ENCODE measurements at places on chromosomes 3 and 15.
A peak's percentile ranks its signal among the peaks of the same experiment; 100 is the strongest.

DNA sequence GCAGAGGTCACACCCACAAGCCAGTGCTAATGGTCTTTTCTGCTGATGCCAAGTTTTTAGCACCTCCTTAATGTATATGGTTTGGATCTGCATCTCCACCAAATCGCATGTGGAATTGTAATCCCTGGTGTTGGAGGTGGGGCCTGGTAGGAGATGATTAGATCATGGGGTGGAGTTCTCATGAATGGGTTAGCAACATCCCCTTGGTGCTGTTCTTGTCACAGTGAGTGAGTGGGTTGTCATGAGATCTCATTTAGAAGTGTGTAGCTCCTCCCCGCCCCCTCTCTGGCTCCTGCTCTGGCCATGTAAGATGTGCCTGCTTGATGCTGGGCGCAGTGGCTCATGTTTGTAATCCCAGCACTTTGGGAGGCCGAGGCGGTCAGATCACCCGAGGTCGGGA lies 37.3 kb upstream of the KLHL6 start:
- DNase-seq: no peak

DNA sequence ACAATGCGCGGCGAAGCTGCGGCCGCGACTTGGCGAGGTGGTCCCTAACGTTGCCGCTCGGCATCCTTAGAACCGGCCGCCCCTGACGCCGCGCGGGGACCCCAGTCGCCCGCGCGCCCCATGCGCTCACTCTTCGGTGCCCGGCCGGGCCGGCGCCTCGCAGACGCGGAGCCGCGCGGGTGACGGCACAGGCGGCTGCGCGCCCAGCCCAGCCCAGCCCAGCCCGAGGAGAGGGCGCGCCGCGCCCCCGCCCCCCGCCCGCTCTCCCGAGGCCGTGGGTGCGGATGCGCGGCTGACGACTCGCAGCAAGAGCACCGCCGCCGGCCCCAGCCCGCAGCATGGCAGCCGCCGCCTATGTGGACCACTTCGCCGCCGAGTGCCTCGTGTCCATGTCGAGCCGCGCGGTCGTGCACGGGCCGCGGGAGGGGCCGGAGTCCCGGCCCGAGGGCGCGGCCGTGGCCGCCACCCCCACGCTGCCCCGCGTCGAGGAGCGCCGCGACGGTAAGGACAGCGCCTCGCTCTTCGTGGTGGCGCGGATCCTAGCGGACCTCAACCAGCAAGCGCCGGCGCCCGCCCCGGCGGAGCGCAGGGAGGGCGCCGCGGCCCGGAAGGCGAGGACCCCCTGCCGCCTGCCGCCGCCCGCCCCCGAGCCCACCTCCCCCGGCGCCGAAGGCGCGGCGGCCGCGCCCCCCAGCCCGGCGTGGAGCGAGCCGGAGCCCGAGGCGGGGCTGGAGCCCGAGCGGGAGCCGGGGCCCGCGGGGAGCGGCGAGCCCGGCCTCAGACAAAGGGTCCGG lies 437 bp downstream of the KLF13 start:
- DNase-seq: no peak

DNA sequence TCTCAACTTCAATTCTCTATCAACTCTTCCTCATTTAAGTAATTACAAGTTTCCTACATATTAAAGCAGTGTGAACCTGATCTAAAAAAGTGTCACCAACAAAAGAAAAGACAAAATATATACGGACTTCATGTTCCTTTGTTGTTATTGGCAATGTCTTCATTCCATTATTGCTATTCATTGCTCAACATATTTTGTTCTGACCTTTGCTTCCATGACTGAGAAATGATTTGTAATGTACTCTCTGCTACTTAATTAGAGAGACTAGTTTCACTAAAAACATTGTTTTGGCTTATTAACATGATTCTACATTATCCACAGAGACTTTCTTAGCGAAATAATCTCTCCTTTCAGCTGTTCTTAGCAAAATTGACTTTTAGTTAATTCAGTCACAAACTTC lies 657.2 kb upstream of the ROBO1 start:
- DNase-seq: no peak

GRCh38 chr3:128263946-128264345 lies 110.7 kb downstream of the EEFSEC start:
- DNase-seq: no peak

GRCh38 chr3:179247289-179248015 lies 3.5 kb downstream of the KCNMB3 start:
- DNase-seq: no peak

DNA sequence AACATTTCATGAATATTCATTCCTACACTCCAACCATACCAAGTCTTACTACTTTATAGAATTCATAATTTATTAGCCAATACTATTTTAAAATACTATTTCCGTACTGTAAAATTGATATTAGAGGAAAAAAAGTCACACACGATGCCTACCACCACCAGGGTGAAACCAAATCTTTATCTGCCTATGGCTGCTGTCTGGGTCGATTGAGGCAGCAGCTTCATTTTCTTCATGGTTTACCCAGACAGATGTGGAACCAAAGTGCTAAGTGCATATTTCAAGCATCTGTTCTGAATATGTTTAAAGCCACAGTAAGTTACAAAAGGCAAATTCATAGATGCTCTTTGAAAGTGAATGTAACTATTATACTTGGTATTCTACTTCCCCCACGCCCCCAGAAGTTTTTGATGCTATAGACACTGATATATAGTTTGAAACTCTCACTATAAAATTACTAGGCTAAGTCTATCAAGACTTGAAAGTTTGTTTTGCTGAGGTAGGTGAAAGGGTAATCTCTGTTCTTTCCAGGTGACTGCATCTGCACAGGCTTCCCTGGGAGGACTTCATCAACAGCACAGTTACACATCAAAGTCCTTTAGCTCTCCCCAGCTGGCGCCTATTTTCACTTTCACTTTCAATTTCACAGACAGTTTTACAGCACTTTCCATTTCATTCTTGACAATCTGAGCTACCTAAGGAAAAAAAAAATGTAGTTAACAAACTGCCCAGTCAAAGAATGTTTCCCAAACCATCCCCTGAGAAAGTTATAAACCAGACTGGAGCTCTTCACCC lies 113.9 kb downstream of the POLQ start:
- DNase-seq: peak; percentile 11
